Activated T-cell treated with anti-CD3 and anti-CD28 coated beads, Interleukin-2, amount 50 U/mL, for 72 hours (primary cell): ENCODE measurements at places on chromosomes 7 and 10. TPM values are rescaled to one million over a fixed set of nuclear protein-coding genes. Genes with fewer than 3 reads are reported as not detected.

Gene TFEC
- 0.44 TPM for total RNA-seq

Gene AFAP1L2
- total RNA-seq: 1.8 TPM

Gene OR9A2
- not detected for total RNA-seq

Gene ABCB1
- 15.5 TPM for total RNA-seq

Gene EEF1AKMT2
- 25.4 TPM for total RNA-seq

Gene SUFU
- total RNA-seq: 9.1 TPM

Gene SLC25A40
- total RNA-seq: 50.3 TPM

Gene SPDYE16
- total RNA-seq: 0.58 TPM

Gene NPC1L1
- total RNA-seq: 0.25 TPM

Gene ZNF853
- 3.2 TPM for total RNA-seq

Gene CCL26
- 1.2 TPM for total RNA-seq
